Effector CD8-positive, alpha-beta T cell (primary cell): ENCODE measurements at places on chromosomes 12 and 14.

DNA sequence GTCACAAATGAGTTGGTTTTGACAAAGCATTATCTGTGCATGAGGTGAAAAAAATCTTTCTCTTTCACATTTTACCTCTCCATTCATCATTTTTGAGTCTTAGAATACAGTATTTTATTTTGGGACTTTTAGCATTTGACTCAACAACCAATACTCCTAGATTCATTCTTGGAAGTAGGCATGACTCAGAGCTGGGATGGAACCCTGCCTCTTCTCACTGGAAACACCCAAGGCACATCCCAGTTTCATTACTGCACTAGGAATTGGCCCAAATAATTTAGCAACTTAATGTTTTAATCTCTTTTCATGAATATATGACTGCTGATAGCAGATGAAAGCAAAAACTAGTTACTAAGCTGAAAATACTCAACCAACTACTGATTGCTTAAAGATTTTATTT lies 3.3 kb upstream of the PDZRN4 start:
- no peak for DNase-seq

DNA sequence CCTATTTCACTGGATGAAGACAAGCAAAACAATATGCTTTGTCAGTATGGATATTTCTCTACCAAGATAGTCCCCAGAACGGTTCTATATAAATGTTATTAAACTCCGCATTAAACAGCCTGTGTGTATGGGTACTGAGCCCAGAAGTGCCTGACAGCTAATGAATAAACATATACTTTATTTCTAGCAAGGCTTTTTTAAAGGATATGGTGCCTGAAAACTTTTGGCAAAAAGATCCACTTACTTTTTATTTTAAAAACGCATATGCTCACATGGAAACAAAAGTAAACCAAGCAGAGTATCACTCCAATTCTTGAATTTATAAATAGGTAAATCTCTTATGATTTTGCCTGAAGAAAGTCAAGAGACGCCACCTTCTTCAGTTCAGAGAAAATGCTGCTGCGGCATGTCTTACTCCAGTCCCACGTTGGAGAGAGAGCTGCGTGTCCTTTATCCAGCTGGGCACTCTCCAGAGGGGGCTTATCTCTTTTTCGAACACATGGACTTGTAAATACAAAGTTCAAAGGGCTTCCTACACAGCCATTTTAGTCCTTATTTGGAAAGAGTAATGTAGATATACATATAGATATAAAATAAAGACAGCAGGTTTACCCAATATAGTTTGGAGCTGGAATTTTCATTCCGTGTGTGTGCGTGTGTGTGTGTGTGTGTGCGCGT lies 264.2 kb downstream of the ADAMTS20 start:
- no peak for DNase-seq

DNA sequence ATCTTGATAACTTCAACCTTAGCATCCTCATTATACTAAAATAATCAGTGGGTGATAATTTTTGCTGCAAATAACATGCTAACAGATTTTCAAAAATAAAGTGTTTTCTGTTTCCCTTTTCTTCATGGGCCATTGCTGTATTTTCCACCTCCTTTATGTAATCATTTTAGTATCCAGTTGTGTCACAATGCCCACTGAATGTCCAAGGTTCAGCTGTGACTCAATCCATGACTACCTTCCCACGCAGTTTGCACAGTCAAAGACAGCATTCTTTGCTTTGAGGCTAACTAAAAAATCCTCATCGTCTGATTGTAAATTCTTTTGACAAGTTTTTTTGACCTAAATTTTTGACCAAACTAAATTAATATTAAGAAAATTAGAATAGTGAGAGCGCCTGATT lies 474.1 kb downstream of the FLRT2 start:
- no peak for DNase-seq

DNA sequence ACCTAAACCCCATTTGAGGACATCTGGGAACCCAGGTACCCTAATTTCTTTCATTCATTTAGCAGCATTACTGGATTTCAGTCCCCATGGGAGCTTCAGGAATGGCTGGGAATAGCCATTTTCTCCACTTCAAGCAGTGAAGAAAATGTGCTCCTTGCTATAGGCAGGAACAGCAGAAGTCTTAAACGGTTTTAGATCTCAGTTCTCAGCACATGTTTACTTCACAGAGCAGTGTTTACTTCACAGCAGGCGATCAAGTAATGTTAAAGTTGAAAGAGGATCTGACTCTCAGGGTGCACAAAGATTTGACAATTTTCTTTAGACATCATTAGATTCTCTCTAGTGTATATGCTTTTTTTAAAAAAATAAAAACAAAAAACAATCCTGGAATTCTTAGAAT lies 109.3 kb downstream of the TBC1D30 start:
- no peak for DNase-seq

DNA sequence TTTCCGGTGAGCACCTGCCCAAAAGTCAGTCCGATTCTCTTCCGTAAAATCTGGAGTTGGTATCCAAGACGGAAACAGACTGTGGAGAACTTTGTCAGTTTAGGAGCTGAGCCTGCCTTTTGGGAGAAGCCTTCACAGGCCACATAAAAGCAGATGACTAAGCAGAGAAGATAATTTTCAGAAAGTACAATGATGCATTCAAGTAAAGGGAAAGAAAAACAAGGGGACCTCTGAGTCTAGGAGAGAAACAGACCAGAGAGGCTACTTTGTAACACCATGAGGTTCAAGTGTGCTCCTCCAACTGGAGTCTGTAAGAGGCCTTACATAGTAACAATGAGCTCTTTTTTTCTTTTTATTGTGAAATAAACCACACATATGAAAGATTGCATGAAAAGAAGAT lies 21.1 kb downstream of the TMED8 start:
- no peak for DNase-seq

- no peak for DNase-seq
Observed at GRCh38 chr12:99523853-99524252, 123.7 kb upstream of the GARIN6 start.

GRCh38 chr12:22631863-22632463 lies 7.0 kb downstream of the ETNK1 start:
- no peak for DNase-seq

- no peak for DNase-seq
Observed at GRCh38 chr12:59194794-59195193, 274.5 kb upstream of the LRIG3 start.

GRCh38 chr12:26238341-26239121 lies 43.2 kb downstream of the SSPN start:
- no peak for DNase-seq

DNA sequence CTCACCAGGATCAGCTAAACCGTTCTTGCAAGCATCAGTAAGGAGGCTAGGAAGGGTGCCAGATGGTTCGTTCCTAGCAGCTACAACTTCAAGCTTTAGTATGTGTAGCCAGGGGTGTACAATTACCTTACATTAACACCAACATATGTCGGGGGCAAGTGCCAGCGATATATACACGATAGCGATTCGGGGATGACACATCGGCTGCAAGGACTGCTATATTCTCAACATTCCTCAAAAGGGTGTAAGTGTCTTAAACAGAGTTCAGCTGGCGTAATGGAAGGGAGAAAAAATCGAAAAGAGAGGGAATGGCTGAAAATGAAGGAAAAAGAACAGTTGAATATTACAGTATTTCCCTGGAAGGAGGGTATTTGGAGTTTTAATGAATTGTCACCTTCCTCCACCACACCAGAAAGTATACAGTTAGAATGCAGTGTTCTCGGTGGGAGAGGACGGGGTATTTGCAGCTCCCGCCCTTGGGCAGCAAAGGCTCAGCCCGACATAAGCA lies 545 bp downstream of the LIMA1 start:
- DNase-seq: no peak

GRCh38 chr14:101997429-101998336 lies 33.3 kb downstream of the DYNC1H1 start:
- DNase-seq: no peak

GRCh38 chr12:90575995-90576394 lies 379.0 kb downstream of the CCER1 start:
- DNase-seq: no peak

DNA sequence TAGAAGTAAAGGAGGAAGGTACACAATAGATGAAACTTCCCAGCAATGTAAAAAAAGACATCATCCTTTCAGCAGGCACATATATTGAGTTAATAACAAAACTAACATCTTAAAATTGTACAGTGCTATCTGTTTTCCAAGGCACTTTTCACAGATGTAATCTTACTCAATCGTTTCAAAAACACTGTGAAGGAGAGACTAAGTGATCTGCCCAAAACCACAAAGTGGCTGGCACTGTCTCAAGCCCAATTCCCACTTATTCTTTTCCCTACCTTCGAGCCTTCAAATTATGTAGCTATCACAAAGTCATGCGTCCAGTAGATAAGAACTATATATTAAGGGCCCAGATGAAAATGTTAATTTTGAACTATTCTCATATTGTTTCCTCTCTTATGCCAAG lies 193.6 kb upstream of the RASSF8 start:
- no peak for DNase-seq

DNA sequence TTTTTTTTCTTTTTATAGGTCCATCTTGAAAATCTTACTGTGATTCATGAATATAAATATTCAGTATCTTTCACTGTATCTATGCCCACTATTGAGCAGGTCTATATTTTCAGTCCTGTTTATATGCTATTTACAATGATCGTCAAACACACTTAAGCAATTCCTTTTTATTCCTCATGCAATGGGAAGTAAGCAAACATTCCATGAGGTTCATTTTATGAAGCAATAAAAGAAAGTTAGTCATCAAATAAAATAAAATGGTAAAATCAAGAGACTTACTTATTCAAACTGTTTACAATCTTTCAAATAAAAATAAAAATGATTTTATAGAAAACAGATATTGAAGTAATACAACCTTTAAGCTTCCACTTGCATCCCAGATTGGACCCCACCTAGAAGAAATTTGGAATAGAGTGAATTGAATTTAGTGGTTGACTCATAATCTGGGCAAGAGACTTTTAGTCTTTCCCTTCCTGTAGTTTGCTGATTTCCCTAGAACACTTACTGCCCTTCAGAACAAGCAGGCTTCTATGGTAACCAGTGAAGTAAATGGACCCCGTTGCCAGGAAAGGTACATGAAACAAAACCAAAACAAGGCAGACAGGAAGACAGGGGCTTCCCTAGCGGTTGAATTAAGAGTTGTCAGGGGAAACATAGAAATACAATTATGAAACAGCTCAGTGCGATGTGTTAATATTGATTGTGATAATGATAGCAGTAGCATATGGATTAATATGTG lies 241.0 kb upstream of the ATP2B1 start:
- DNase-seq: peak; percentile 13

DNA sequence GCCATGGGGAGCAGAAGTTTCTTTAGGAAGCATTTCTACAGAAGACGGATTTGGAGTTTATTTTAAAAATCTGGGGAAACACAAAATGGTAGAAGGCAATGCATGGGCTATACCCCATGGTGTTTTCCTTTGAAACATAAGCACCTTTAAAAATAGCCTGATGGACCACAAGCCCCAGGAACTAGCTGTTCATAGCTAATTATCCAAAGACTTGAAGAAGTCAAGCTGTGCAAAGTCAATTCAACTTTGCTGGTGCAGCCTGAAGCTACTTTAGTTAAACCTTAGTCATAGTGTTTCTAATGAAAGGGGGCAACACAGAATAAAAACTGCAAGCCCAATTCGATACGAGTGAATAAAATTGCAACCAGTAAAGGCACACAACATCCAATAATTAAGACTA lies 732.5 kb downstream of the GALC start:
- DNase-seq: no peak

GRCh38 chr12:46831335-46832129 lies 5.7 kb upstream of the SLC38A4 start:
- DNase-seq: no peak
